Karpas-422 (cell line): ENCODE measurements at places on chromosomes 3 and 15. TPM values are rescaled to one million over a fixed set of nuclear protein-coding genes. Genes with fewer than 3 reads are reported as not detected.
A peak's percentile ranks its signal among the peaks of the same experiment; 100 is the strongest.

- DNase-seq: peak; percentile 71
Observed at GRCh38 chr15:33021806-33022389, 172.6 kb downstream of the FMN1 start.

GRCh38 chr3:194423317-194423716 lies 24.3 kb upstream of the GP5 start:
- no peak for DNase-seq

The TRIM59 gene
- 7.0 and 39.3 TPM in 2 replicates for total RNA-seq

The MUC4 gene
- total RNA-seq: not detected in 2 replicates
